ENCODE measurements at places on chromosomes 7 and 10.
A peak's percentile ranks its signal among the peaks of the same experiment; 100 is the strongest.

DNA sequence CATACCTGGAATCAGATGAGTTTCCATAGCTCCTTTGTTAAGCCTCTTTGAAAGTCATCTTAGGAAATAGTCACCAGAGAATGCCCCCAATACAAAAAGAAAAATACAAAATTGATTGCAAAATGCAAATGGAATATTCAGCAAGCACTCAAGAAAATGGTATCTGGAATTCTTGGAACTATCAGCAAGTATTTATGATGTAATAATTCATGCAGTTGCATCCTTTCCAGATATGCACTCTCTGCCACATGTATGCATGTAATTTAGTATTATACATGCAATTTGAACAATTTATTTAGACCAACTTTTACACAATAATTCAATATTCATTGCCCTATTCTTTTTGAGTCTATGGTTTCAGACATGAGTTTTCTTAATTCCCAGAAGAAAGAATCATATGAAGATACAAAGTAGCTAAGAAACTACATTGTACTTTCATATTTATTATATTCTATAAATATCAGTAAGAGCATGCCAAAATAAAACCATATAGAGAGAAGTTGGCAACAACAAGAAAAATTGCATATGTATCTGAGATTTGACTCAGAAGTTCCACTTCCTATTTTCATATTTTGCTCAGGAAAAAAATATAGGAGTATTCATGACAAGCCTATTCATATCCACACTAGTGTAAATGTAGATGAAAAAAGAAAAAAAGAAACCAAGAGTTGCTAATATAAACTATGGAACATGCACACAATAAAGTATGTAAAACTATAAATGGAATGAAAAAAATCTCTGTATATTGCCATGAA, 338.5 kb downstream of the SEMA3D start:
- no peak for DNase-seq

DNA sequence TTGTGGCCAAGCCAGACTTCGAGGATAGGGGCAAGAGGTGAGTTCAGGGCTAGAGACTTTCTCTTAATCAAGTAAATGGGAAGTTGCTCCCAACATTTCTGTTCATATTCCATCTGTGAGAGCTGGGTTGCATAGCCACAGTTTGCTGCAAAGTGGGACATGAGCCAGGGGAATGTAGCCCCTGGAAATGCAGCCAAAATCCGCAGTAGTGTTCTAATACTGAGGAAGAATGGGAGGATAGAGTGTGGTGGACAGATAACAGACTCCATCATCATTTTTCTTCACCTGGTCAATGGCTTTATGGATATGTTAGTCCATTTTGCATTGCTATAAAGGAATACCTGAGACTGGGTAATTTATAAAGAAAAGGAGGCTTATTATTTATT, 177.7 kb downstream of the SKIDA1 start:
- DNase-seq: no peak

- DNase-seq: no peak
Observed at GRCh38 chr10:76188216-76188615, 756.8 kb downstream of the LRMDA start.

- DNase-seq: peak; percentile 20
Observed at GRCh38 chr7:101362334-101363195, at the start of gene COL26A1. COL26A1 (plus strand) TSS chr7:101362875; CDS start chr7:101363033, 158 bp downstream.

- no peak for DNase-seq
Observed at GRCh38 chr10:87846023-87846422, 17.3 kb downstream of the KLLN start.

- DNase-seq: no peak
Observed at GRCh38 chr7:19701471-19701870, 7.4 kb downstream of the POLR1F start.

DNA sequence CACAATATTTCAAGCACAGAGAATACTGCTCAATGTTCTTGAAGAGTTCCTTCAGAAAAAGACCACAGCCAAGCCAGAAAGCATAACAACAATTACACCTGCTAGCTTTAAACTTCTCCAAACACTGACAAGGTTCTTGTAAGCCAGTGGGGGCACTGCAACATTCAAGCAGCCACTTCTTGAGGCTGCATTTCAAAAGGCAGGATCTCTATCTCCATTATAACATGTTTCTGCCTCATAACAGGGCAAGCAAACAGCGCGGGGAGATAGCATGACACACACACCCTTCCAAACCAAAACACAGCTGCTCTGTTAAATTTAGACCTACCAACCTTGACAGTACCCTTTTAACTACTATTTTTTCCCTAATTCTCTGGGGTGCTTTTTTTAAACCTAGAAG, 30.8 kb downstream of the CHCHD3 start:
- peak; percentile 21 for DNase-seq

Data from germinal center (tissue), 1 donor.